ENCODE measurements at places on chromosomes 1 and 21. TPM values are rescaled to one million over a fixed set of nuclear protein-coding genes. Genes with fewer than 3 reads are reported as not detected.

DNA sequence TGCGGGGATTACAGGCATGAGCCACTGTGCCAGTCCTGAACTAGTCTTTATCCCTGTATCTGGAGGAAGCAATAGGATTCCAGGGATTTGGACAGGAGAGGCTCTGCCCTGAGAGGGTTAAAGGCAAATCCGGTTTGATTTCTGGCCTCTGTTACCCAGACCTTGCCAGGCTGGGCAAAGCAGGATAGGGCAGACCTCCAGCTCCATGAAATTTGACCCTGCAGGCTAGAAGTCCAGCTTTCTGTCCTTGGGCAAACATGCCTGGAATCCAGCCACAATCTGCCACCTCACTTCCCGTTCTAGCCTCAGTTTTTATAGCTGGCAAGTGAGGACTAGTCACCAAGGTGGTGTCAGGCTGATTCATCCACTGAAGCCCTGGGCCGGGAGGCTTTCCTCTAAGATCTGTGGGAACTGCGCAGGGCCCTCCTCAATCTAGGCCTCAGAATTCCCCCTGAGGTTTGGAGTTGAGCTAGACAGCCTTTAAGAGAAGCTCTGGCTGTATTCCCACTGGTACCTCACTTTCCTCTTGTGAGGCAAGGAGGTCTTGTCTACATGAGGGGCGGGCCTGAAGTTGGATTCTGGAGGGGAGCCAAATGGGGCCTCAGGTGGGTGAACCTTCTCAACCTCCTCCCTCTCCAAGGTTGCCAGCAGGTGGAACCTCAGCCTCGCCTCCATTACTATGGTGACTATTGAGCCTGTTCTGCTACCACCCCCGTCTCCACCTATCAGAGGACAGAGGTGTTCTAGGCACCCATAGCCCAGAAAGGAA is 7.0 kb upstream of the P3R3URF start:
- peak; percentile 100 for DNase-seq

DNA sequence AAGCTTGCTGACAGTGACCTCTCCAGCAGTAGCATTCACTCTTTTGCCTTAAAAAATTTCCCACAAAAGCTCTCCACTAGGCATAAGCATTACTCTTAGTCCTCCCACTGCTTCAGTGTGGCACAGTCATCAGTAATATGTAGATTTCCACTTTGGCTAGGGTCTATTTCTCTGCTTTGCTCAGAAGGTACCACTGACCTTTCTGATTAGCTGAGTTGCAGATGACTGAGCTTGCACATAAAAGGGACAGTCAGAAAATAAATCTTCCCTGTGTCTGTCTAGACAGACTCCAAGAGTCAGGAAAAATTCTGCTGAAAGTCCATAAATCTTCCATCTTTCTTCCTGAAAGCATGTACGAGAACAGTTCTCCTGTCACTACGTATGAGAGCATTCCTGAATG is 56.6 kb upstream of the APP start:
- DNase-seq, result no peak

GRCh38 chr1:17098446-17099317 is 20.6 kb downstream of the PADI2 start:
- DNase-seq, result peak; percentile 29

- DNase-seq, result no peak
Measured at GRCh38 chr1:154157520-154158306, 2.8 kb upstream of the NUP210L start.

GRCh38 chr1:65254320-65255034 is 54.9 kb upstream of the DNAJC6 start:
- peak; percentile 80 for DNase-seq

Gene LRRC38
- 0.15 TPM for total RNA-seq

Gene EPHA10
- total RNA-seq, result not detected

DNA sequence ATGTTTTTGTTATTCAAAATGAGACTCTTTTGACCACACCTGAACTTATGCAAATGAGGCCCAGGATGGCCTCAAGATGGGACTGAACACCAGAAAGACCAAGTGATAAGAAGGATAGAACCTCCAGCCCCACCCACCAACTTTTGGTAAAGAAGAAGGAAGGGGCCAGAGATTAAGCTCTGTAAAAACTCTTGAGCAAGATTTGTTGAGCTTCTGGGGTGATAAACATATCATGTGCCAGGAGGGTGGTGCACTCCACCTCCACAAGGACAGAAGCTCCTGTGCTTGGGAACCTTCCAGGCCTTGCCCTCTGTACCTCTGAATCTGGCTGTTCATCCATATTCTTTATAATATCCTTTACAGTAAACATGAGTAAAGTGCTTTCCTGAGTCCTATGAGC is 5.3 kb downstream of the RSPH1 start:
- DNase-seq, result no peak

Measured in M059J (cell line).